ENCODE measurements at places on chromosomes 5 and 9.

DNA sequence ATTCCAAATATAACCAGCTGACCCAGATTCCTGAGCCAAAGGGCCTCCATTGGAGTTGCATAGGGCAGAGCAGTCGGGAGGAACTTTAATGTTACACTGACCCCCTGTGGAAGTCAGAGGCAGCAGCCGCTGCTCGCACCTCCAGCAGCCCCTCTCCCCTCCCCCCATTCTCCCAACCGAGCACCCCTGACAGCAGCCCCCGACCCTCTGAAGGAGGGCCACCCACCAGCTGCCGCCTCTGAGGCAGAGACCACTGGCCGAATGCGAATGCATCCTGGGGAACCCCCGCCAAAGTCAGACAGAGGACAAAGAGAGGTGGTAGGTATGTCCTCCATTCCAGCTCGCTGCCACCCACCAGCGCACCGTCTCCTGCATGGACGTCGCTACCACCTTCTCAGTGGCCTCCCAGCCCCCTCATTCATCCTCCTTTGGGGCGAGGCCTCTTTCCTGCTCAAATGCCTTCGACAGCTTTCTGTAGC is 231.0 kb downstream of the CDK5RAP2 start:
- peak; percentile 45 for DNase-seq

DNA sequence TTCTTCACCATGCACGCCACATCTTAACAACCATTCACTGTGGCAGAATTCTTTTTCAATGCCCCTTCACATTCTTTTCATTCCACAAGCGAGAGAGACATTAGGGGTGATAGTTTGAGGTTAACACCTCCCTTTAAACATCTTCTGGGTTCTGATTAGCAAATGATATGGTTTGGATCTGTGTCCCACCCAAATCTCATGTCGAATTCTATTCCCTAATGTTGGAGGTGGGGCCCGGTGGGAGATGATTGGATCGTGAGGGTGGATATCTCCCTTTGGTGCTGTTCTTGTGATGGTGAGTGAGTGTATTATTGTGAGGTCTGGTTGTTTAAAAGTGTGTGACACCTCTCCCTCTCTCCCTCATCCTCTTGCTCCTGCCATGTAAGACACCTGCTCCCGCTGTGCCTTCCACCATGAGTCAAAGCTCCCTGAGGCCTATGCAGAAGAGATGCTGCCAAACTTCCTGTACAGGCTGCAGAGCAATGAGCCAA is 46.1 kb upstream of the RAI14 start:
- no peak for DNase-seq

GRCh38 chr9:119781886-119782285 is 412.7 kb upstream of the BRINP1 start:
- DNase-seq: no peak

DNA sequence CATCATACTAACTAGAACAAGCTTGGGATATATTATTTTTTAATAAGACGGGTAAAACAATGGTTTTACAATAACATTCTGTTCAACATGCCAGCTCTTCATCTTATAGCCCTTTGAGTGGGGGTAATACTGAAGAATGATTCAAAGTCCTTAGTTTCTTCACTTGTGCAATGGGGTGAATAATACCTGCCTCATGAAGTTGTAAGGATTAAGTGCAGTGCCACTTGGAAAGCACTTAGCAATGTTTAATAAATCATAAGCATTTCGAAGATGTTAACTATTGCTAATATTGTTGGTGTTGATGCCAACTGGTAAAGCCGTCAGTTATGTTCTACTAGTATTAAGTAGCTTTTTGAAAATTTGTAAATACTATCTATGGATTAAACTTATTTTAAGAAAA is 38.0 kb downstream of the TNPO1 start:
- no peak for DNase-seq

DNA sequence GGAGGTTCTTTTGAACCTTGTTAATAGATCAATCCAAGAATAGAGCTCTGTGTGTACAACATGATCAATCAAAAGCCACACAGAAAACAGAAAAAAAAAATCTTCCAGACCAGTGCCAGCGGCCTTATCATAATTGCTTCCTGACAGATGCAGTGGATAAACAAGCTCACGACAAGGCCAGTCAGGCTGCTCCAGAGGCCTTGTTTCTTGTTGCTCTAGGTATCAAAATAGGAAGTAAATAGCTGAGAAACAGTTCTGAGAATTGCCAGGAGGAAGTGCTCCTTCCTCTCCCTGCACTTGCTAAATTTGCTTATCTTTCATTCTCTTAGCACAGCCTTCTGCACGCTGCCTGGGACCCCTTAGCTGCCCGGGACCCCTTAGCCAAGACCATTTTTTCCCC is 199.0 kb upstream of the TARS1 start:
- peak; percentile 47 for DNase-seq

DNA sequence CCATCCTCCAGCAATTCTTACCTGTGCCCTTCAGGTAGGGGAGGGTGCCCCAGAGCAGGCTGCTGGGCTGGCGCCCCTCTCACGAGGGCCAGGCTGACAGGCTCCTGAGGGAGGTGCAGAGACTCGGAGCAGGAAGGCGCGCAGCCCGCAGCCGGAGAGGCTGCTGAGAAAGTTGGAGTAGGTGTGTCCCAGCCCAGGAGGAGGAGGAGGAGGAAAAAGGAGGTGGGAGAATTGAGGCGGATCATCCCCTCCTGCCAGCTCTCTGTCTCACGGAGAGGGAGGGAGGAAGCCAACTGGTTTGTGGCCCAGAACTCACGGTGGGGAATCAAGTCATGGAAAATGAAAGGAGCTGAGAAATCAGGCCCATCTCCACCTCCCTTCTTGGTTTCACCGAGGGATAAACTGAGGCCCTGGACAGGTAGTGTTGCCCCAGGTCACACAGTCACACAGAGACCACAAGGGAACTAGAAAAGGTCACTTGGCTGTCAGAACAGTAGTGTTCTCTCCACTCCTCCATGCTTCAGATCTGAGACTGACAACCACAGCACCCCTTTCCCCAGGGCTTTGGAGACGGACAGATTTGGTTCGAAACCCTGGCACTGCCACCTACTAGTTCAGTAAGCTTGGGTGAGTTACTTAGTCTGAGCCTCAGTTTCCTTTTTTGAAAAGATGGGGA is at the start of gene FAT2:
FAT2 (minus strand) TSS at position 188 of the 676 bp plus-strand sequence. CDS start 22,400 bp downstream, outside the sequence.
- no peak for DNase-seq

DNA sequence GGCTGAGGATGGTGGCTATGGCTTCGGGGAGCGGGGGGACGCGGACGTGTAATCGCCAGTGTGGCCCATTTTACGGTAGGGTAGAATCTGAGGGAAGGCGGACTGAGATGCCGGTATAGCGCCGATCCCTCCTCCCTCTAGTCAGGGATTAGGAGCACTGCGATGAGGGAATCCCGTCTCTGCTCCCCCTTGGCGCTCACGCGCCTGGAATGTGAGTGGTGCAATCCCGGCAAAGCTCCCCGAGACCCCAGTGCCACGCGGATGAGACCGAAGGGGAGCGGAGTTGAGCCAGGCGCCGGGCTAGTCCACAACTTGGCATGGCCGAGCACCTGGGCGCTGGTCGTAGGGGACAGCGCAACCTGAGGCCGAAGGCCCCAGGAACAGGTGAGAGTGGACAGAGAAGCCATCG is 2.2 kb downstream of the NPR3 start:
- DNase-seq: no peak
